DMS 273 treated with DMSO at 0.1 percent for 48 hours (cell line): ENCODE measurements at places on chromosomes 6 and 20.

DNA sequence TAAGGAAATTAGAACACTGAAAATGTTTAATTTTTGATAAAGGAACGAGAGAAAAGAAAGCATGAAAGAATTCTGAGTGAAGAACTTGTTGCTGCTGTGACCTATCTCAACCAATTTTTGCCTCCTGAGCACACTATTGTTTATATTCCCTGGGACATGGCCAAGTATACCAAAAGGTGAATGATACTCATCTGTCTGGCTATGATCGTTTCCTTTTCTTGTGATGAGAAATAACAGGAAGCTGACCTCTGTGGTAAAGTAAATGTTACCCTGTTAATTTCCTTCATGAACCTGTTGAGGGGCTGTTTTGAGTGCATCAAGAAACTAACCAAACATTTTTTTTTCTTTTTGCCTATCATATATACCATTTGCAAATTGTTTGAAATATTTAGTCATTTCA lies 69.1 kb downstream of the FIG4 start:
- DNase-seq: no peak

DNA sequence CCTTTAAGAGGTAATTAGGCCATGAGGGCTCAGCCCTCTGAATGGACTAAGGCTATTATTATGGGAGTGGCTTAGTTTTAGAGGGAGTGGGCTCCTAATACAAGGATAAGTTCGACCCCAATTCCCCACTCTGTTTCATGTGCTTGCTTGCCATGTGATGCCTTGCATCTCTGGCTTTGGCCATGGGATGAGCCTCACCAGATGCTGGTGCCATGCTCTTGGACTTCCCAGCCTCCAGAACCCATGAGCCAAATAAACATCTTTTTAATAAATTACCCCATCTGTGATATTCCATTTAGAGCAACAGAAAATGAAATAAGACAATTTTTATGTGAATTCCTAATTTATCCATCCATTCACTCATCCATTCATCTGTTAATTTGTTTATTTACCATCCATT lies 50.3 kb downstream of the GTF2H5 start:
- DNase-seq: no peak

DNA sequence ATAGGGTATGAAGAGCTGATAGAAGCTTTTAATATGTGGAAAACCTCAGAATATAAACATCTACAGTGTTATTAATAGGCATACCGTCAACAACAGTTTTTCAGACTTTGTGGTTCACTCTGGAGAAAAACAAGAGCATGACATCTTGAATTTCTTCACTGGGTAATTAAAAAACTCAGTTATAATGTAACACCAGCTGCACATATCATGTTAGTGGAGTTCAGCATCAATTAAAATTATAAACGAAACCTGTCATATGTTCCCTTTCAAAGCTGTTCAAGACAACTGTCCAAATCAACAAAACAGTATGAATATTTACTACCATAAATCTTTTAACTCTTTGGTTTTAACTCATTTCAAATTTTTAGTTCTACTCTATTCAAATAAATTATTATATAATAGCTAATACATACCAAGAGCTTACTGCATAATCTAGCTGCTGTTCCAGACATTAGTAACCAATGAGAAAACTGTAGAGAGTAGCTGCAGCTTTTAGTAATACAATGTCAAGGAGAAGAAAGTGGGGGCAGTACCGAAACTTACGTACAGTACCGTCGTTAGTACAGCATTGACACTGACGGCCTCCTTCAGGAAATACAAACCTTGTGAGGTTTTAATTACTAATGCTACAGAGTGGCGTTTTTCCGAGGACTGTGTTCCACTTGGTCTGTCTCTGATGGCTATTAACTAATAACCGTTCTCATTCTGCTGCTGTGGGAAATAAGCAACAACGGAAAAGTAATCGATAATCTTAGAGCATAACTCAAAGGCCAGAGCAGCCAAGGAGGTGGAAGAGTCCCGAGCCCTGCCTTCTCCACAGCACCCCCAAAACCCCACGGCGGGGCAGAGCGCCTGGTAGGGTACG lies 532 bp upstream of the PM20D2 start:
- peak; percentile 62 for DNase-seq

DNA sequence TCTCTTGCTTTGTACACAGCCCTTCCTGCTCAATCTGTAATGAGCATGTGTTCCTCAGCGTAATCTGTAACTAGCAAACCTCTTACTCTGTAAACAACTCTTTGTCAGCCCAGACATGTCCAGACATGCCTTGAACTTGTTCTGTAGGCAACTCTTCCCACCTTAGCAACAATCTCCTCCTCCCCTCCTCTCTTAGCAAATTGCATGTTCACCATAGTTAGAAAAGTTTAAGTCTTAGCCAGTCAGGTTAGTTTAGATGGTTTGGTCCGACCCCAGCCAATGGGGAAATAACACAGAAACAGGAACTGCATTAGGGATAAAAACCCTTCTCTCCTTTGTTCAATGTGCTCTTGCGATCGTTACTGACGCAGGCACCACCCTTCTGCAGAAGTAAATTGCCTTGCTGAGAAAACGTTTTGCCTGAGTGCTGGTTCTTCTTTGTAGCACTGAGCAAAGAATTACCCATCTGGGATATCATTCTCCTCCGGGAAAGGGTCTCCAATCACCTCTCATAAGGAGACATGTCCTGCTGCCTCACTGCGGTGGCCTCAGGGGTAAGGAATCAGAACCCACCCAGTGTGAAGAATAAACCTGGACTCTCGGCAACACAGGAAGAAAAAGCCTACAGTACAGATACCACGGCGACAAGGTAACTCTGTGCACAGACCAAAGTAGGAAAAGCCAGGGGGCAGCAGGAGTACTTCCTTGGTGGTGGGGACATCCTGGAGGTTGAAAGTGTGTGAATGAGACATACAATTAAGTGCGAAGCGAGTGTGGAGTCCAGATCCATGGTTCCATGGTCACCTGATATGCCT lies 26.2 kb downstream of the PLN start:
- no peak for DNase-seq

- DNase-seq: no peak
Measured at GRCh38 chr6:13371421-13372072, 43.2 kb upstream of the TBC1D7 start.

DNA sequence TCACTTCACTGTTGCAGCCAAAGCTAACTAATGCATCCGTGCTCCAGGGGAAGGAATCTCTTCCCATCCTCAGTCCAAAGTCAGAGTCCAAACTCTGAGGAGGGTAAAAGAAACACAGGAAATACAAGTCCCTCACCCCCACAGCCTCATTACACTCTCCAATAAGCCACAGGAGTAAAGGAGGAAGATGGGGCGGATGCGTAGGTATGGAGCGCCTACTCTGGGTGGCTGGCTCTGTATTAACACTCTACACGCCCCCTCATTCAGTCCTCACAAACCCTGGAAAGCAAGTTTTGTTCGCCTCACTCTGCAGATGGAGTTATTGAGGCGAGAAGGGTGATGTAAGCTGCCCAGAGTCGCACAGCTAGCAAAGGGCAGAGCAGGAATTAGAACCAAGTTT lies 242.9 kb downstream of the NRN1 start:
- no peak for DNase-seq
